ENCODE measurements at places on chromosomes 5 and 9.

DNA sequence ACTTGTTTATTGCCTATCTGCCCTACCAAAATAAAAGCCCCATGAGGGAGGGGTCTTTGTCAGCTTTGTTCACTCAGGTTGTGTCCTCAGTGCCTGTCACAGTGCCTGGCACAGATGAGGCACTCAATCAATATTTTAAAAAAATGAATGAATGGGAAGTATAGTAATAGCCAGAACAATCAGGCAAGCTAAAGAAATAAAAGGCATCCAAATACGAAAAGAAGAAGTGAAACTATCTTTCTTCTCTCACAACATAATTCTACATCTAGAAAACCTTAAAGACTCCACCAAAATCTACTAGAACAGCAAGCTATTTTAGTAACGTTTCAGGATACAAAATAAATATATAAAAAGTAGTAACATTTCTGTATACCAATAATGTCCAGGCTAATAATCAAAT is 37.8 kb upstream of the C5orf63 start:
- DNase-seq, result no peak

DNA sequence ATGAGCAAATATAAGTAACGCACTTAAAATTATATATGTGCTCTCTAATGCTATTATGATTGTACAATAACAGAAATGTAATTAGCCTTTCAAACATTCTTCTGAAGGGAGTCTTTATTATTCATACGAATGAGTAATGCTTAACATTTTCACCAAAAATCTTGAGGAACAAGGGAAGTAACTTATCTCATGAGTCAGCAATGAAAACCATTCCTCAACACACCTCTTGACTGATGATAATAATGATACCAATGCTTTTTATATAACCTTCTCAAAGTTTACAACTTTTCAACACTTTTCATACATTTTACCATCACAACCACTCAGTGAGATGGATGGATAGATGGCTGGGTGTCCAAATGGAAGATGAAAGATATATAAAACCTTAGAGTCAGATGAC is 369.3 kb downstream of the BNC2 start:
- peak; percentile 23 for DNase-seq

GRCh38 chr5:122144236-122144635 is 14.9 kb downstream of the ZNF474 start:
- no peak for DNase-seq

GRCh38 chr9:98974994-98975712 is 31.4 kb downstream of the COL15A1 start:
- DNase-seq, result peak; percentile 36

DNA sequence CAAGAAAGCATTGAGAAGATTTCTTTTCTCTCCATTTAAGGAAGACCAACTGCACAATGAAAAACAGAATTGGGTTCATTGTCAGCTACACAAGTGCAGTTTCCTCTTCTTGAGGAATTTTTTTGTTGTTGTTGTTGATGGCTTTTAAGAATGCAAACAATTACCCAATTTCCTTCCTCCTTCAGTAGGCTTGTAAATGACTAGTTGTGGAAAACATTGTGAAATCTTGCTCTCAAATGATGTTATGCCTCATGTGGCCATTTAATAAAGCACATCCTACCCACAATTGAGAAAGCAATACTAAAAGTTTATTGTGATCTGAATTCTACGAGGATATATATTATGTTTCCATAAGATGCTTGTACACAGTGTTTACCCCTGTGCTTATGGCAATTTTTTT is 171.6 kb downstream of the FAM174A start:
- DNase-seq, result no peak

GRCh38 chr5:17229313-17229712 is 11.9 kb downstream of the BASP1 start:
- no peak for DNase-seq

DNA sequence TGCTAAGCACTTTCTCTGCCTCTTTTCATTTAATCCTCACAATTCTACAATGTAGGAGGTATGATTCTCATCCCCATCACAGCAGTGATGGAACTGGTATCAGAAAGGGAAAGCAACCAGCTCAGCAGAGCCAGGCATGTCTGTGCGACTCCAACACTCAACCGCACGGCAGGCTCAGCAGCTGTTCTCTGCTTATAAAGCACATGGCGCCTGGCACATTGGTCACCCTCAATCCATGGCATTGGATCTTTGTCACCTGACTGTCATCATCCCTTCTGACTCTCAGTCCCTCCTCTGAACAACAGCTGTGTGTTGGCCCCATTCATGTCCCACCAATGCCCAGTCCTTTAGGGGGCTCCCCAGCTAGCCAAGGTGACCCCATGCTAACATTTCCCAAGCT is 45.1 kb upstream of the HAND1 start:
- DNase-seq, result no peak

GRCh38 chr5:137837491-137838394 is 29.9 kb upstream of the MYOT start:
- DNase-seq, result no peak

DNA sequence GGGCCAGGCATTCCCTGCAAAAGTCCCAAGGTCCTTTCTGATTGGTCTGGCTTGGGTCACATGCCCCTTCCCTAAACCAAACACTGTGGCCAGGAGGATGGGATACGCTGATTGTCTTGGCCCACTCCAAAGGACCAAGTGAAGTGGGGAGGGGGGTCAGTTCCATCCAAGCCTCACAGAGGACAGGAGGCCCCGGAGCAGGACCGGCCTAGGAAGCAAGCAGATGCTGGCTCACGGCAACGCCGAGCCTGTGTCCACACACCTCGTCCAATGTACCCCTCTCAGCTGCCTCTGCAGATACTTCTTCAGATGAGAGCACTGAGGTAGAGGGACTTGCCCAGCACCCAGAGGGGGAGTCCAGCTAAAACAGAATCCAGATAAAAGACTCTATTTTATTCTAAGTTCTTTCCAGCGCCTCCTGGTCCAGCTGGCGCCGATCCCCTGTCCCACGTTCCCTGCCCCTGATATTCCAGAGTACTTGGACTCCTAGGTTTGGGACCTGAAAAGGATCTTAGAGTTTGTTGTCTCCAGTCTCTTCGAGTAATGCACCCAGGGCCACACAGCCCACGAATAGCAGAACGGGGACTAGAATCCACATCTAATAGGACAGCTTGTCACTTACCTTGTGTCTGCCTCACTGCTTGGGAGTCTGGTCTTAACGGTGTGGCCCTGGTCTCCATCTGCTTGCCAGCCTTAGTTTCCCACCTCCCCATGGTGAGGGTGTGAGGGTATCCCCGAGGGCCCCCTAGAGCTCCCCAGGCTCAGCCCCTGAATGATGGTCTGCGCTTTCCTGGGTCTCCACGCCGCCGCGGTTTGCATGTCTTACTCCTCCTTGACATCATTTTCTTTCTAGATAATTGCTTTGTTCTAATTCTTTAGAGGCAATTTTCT is 72.4 kb upstream of the UNC5A start:
- DNase-seq, result no peak

- DNase-seq, result no peak
Measured at GRCh38 chr9:95887926-95888497, 12.5 kb downstream of the ERCC6L2 start.

GRCh38 chr9:87792831-87793288 is 66.9 kb downstream of the CTSL start:
- DNase-seq, result peak; percentile 91

DNA sequence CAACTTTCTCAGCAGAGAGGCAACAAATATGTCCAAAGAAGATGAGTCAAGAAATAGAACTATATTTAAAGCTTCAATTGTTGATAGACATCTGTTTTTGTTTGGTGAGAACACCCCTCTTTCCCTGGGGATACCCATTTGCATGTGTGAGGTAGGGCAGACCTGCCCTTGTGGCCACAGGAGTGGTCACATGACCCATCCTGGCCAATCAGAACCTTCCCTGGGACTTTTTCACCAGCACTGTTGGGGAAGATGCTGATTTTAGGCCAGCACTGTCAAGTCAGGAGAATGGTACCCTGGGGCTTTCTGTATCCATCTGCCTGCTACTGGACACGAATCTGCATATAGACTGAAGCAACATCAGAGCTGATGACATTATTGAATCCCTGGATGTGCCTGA is 211.2 kb downstream of the CDK5RAP2 start:
- DNase-seq, result no peak

DNA sequence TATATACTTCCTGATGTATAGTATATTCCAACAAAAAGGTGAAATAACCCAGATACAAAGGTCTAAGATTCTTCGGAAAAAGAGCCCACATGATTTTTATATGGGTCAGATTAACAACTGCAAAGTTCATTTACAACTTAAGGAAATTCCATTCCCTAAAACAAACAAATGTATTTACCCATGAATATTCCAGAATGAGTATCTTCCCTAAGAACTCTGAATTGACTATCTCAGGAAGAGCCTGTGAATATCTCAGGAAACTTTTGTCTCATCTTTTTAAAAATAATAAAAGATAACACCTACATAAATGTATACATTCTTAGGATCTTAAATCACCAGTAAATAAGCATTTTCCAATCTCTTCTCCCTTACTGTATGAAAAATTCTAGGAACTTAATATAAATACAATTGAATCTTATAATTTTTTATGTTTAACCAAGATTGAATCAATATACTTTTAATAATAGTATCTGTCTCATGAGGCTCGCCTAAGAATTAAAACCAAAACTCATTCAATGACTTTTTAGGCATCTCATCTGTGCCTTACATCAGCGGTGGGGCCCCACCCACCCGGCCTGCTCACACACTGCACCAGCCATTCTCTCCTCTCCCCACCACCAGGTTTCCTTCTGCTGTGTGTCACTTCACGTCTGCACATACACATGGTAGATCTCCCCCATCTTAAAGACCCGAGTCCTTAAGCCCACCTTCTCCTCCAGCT is 78.1 kb downstream of the RAPGEF1 start:
- DNase-seq, result no peak

All from RCC 7860 (cell line).